Neural progenitor cell (in vitro differentiated cells): ENCODE measurements at places on chromosomes 13 and 19. TPM values are rescaled to one million over a fixed set of nuclear protein-coding genes. Genes with fewer than 3 reads are reported as not detected.

DNA sequence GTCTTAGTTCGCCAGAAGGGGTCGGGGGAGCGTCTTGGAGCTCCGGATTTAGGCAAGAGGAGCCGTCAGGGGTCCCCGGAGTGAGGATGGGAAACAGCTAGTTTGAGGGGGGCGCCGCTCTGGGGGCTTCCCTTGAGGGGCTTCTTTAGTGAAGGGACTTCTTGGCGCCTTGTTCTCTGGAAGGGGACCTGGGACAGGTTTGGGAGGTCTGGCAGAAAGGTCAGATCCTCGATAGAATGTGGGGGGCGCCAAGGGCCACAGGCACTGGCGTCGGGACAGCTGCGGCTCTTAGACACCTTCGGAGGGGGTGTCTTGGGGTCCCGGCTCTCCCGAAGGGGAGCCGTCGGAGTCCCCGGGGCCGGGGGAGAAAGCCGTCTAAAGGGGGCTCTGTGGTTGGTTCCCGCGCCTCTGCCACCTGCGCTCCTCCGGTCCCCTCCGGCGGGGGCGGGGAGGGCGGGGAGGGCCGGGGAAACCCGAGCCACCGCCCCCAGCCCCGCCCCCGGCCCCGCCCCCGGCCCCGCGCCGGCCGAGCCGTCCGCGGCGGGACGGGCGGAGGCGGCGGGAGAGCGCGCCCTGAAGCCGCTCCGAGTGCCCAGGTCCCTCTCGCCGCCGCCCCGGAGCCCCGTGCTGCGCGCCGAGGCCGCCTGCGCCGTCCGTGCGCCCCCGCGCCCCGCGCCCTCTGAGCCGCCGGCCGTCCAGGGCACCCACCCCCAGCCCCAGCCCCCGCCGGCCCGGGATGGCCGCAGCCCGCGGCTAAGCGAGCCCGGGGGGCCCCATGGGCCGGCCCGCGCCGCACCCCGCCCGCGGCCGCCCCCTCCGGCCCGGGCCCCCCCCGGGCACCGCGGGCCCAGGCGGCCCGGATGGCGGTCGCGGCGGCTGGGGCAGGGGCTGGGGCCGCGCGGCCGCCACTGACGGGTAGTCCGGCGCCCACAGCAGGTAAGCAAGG lies at the start of gene NRTN:
Gene NRTN (plus strand): TSS at position 552 of the 946 bp plus-strand sequence. CDS start 19,099 bp downstream, outside the sequence.
- DNase-seq = peak; percentile 84
- H3K36me3 ChIP-seq = no peaks in the 10 kb centered on the region
- peaks cover 39% of the 10 kb centered on the region for H3K27me3 ChIP-seq
- peaks cover 10% of the 10 kb centered on the region for H3K4me1 ChIP-seq
- no peak within 1 kb of the TSS for H3K27ac ChIP-seq

DNA sequence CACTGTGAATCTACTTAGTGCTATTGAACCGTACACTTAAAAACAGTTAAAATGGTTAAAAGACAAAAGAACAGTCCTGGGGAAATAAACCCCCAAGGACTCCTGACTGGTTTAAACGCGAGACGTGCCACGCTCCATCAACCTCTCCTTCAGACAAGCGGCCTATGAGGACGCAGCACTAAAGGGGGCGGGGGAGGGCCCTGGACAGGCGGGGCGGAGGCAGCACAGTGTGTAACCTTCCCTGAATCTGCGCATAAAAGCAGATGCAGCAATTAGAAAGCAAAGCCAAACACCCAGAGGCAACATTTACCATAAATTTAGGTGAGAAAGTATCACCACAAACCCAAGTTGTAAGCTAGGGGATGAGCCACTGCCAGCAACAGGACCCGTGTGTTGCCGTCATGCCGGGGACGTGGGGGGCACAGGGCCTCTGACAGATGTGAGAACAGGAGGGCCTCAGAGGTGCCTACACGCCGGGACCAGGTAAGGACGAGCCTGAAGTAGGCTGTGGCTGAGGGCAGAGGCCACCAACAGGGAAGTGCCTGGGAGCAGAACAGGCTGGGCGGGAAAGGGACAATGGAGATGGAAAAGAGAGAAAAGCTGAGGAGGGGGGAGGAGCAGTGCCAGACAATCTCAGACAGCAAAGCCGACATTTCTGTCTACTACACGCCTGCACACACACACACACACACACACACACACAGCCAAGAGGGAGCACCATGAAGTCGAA lies 15.3 kb upstream of the ADPRHL1 start:
- peak overlapping the region; percentile 32 for H3K4me3 ChIP-seq
- peak; percentile 68 for DNase-seq
- peaks cover 3% of the 10 kb centered on the region for H3K36me3 ChIP-seq
- peaks cover 14% of the 10 kb centered on the region for H3K4me1 ChIP-seq
- H3K27me3 ChIP-seq = no peaks in the 10 kb centered on the region
- H3K27ac ChIP-seq = peak overlapping the region; percentile 88

GRCh38 chr19:19425170-19425875 lies 19.8 kb downstream of the GATAD2A start:
- peaks cover 18% of the 10 kb centered on the region for H3K4me1 ChIP-seq
- no peak overlapping the region for H3K27ac ChIP-seq
- DNase-seq = no peak
- no peak overlapping the region for H3K4me3 ChIP-seq
- no peaks in the 10 kb centered on the region for H3K27me3 ChIP-seq
- no peaks in the 10 kb centered on the region for H3K36me3 ChIP-seq

GRCh38 chr19:799076-799881 lies 2.0 kb downstream of the PTBP1 start:
- H3K4me3 ChIP-seq = peak overlapping the region; percentile 89
- H3K27ac ChIP-seq = no peak overlapping the region
- peaks cover 39% of the 10 kb centered on the region for H3K4me1 ChIP-seq
- H3K27me3 ChIP-seq = no peaks in the 10 kb centered on the region

GRCh38 chr19:54928299-54928698 lies 19.0 kb downstream of the NLRP7 start:
- H3K27ac ChIP-seq = no peak overlapping the region
- H3K4me3 ChIP-seq = no peak overlapping the region
- DNase-seq = peak; percentile 35
- H3K27me3 ChIP-seq = no peaks in the 10 kb centered on the region

DNA sequence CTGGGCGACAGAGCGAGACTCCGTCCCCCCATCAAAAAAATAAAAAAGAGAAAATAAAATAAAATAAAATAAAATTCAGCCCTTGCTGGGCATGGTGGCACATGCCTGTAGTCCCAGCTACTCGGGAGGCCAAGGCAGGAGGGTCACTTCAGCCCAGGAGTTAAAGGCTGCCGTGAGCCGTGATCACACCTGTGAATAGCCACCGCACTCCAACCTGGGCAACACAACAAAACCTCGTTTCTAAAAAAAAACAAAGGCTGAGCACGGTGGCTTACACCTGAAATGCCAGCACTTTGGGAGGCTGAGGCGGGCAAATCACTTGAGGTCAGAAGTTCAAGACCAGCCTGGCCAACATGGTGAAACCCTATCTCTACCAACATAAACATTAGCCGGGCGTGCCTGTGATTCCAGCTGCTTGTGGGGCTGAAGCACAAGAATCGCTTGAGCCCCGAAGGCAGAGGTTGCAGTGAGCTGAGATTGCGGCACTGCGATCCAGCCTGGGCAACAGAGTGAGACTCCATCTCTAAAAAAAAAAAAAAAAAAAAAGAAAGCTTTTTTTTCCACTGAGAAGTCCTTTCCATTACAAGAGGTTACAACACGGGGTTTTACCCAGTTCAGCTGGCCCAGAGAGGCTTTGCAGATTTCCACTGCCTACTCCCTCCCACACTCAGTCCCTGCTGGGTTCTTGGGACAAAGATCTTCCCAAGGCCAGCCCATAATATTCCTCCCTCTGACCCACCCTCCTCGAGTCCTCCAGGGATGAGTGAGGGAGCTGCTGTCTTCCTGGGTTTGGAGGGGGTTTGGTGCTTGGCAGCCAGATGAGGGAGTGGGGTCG lies 6.4 kb downstream of the ANGPTL4 start:
- H3K4me3 ChIP-seq = no peak overlapping the region
- H3K27ac ChIP-seq = no peak overlapping the region
- peaks cover 10% of the 10 kb centered on the region for H3K4me1 ChIP-seq
- H3K36me3 ChIP-seq = no peaks in the 10 kb centered on the region

The COL4A1 gene
- 105 and 120 TPM in 2 replicates for total RNA-seq

The DNAJB1 gene
- 61.4 and 61.9 TPM in 2 replicates for total RNA-seq

The SGTA gene
- 30.9 and 75.4 TPM in 2 replicates for total RNA-seq
